Activated CD8-positive, alpha-beta memory T cell treated with anti-CD3 and anti-CD28 coated beads for 4 hours (primary cell): ENCODE measurements at places on chromosomes 3 and 15.
A peak's percentile ranks its signal among the peaks of the same experiment; 100 is the strongest.

GRCh38 chr3:47956521-47956920, 59.7 kb downstream of the MAP4 start:
- DNase-seq, result no peak

GRCh38 chr15:25051399-25052154, 96.8 kb downstream of the SNRPN start:
- no peak for DNase-seq

- DNase-seq, result no peak
Measured at GRCh38 chr3:97235179-97235578, 420.8 kb downstream of the EPHA6 start.

GRCh38 chr15:99433757-99434450, 131.9 kb upstream of the MEF2A start:
- DNase-seq, result no peak

DNA sequence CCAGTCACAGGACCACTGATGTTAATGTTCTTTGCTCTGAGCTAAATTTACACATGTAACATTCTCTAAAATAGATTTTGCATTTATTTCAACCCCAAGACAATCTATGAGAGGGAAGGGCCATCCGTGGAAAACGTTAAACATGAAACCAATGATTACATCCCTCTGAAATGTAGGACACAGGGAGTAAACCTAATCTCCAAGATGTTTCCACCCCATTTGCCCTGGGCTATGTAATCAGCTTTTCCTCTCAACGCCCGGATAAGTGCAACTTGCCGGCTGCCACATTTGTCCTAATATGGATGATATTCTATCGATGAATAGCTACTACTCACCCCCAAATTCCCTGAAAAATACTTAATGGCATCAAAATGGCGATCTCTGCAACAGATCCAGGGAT, 6.4 kb upstream of the FMN1 start:
- DNase-seq, result no peak

DNA sequence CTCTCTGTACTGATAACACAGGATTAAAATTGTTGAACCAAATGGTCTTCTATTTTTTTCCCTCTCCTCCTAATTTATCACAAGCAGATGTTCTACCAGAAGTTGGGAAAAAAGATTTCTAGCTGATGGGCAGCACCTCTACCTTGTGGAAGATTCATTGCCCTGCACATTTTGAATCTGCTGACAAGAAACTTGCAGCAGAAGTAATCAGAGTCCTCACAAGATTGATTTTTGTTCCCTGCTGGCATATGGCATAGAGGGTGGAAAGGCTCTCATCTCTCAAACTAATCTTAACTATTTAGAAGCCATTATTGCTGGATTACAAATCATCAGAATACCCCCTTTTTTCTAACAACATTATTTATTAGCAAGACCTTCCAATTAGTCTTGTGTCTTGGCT, 148.9 kb upstream of the MEIS2 start:
- no peak for DNase-seq

- DNase-seq, result no peak
Measured at GRCh38 chr15:101391431-101391830, 96.4 kb upstream of the SNRPA1 start.

DNA sequence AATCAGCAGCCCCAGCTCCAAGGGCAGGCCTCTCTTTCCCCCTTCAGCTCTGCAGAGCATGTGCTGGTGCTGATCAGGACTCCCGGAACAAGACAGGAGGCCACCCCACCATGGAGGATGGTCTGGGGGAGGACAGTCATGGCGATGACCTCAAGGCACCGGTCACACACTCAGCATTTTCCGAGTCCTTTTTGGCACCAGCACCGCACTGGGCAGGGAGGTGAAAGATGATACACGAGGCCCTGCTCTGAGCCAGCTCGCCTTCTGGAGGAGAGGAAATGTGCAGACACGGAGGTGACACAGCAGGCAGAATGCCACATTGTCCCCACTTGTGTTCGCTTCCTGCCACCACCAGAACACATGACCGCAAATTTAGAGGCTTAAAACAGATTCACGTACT, 61.8 kb upstream of the SEC61A1 start:
- no peak for DNase-seq

DNA sequence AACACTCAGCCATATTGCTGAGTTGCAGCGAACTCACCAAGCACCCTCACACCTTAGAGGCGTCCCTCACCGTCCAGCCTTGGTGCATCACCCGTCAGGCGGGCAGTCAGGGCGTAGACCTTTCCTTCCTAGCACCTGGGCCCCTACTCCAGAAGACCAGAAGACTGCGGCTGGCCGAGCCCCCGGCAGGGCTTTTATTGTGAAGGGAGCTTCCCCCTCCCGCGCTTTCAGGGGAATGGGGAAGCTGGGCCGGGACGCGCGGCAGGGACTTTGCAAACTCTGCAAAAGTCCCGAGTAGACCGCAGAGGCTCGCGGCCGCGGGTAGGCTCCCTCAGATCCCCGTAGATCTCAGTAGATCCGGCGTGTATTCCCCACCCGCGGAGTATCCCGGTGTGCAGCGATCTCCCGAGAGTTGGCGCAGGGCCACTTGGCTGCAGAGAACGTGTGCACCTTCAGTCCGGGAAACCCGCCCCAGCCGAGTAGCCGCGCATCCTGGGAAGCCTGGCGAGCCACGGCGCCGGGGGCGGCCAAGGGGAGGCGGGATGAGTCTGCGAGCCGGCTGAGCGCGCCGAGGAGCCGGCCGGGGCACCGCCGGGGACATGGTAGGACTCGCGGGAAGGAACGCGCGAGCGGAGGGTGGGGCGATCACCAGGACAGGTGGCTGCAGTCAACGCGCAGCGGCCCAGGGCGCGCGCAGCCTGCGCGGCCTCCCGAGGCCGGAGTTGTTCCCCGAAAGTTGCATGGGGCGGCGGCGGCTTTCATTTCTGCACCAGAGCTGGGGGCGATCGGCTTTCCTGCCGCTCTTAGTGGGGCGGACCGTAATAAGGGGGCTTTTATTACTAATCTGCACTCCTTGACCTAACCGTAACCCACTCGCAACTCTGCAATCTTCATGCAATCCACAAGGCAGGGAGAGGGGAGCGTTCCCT, at the start of gene GASK1A:
GASK1A (plus strand) TSS at position 268 of the 929 bp plus-strand sequence; CDS start at position 600, 332 bp downstream.
- DNase-seq, result no peak

GRCh38 chr3:161067335-161067734, 37.8 kb downstream of the B3GALNT1 start:
- no peak for DNase-seq

DNA sequence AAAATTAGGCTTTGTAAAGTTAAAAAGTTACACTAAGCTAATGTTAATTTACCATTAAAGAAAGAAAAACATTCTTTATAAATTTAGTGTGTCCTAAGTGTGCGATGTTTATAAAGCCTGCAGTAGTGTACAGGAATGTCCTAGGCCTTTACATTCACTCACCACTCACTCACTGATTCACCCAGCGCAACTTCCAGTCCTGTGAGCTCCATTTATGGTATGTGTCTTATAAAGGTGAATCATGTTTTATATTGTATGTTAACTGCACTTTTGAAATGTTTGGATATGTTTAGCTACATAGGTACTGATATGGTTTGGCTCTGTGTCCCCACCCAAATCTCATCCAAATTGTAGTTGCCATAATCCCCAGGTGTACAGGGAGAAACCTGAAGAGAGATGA, 549.7 kb upstream of the EPHA6 start:
- DNase-seq, result no peak

DNA sequence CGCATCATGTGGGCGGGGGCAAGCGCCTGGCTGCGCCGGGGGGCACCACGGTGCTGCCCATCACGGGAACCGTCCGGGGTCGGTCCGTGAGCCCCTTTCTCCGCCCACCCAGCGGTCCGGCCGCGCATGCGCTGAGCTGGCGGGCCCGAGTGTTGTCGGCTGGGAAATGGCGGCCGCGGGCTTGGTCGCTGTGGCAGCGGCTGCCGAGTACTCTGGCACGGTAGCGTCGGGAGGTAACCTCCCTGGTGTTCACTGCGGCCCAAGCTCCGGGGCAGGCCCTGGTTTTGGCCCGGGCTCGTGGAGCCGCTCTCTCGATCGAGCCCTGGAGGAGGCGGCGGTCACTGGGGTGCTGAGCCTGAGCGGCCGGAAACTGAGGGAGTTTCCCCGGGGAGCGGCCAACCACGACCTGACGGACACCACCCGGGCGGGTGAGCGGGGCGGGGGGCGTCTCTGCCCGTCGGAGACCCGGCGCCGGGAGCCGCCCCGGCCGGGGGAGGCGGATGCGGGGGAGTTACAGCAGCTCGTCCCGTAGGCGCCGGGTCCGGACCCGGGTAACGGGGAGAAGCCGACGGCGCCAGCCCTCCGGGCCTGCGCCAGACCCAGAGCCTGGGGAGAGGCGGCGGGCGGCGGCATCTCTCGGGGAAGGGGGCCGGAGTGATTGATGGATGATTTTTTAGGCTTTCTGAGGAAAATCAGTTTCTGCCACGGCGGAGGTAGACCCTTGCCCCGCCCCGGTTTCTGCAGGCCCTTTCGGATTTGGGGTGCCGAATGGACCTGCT, at the start of gene LRCH3:
LRCH3 (plus strand) TSS at position 142 of the 779 bp plus-strand sequence; CDS start at position 167, 25 bp downstream.
- peak; percentile 67 for DNase-seq

- DNase-seq, result no peak
Measured at GRCh38 chr3:80094589-80094988, 326.8 kb upstream of the ROBO1 start.

DNA sequence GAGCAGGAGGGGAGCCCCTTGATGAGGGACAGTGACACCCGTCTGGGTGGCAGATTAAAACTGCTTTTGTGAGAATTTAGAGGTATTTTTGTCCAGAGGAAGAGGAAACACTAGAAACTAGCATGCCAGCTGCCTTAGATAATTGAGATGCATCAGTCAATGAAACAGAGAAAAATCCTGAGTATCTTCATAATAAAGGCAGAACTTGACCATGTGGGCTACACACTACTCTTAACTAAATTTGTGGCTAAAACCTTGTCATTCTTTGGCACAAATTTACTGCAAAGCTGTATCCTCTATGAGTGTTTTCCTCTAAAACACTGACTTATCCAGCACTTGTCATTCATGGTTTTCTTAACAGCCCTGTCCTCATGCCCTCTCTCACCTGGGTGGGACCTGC, 259.7 kb upstream of the TPM1 start:
- no peak for DNase-seq

DNA sequence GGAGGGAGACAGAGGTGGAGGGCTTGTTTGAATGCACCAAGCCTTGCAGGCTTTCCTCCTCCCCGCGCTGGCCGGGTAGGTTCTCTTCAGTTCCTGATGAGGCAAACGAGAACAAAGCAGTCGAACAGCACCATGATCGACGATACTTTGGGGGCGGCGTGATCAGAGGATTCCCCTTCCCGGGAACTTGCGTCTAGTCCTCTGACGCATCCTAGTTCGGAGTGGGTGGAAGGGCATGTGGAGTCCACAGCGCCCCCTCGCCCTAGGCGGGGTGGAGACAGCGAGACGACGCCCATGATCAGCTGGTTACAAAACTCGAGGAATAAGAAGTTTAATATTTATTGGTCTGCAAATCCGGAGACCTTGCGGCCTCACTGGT, 452 bp upstream of the SV2B start:
- DNase-seq, result peak; percentile 22

GRCh38 chr3:9946112-9947024, 5.8 kb downstream of the PRRT3 start:
- peak; percentile 59 for DNase-seq

DNA sequence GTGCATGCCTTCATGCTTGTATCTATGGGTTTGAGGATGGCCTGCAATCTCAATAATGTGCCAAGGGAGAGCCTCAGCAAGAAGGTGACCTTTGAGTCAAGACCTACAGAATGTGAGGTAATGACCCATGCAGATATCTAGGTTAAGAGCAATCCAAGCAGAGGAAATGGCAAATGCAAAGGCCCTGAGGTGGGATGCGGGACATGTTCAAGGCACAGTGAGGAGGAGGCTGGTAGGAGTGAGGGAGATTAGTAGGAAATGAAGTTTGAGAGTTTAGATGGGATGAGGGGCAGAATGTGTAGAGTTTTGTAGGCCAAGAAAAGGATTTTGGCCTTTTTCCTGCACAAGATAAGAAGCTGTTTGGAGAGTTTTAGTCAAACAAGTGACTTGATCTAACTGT, 4.7 kb upstream of the MAP2K5 start:
- no peak for DNase-seq

- no peak for DNase-seq
Measured at GRCh38 chr3:62815981-62816380, 59.2 kb downstream of the CADPS start.

- DNase-seq, result no peak
Measured at GRCh38 chr3:197878427-197878826, 71.6 kb upstream of the RPL35A start.

DNA sequence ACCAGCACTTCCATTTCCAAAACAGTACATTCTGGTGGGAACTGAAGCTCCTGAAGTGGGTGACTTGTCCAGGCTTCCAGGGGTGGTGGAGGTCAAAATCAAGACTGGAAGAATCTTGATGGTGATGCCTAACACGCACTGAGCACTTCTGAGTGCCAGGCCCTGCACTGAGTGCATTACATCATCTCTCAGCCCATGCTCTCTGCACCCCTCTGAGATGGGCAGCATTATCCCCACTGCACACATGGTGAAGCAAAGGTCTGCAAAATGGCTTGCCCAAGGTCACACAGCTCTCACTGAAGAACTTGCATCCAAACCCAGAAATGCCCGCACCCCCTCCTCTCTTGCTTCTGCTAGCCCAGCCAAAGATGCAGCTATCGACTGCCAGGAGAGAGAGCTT, 36.9 kb downstream of the NTRK3 start:
- no peak for DNase-seq

GRCh38 chr15:42194513-42194912, 13.6 kb downstream of the VPS39 start:
- no peak for DNase-seq

DNA sequence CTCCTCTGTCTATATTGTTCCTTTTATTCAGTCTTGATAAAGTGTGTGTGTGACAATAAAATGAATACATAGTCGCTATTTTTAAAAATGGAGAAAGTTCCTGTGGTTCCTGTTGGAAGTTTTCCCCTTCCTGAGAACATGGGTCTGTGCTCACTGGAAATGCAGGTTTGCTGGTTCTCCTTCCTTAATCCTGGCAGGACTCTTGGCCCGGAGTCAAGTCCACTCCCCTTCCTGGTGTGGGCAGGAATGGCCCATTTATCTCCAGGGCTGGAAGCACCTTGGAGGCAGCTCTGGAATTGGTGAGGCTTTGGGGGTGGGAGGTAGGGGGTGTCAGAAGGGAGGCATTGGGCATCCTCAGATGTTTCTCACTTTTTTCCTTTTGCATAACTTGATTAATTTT, 30.1 kb downstream of the FOXL2 start:
- DNase-seq, result no peak

- no peak for DNase-seq
Measured at GRCh38 chr3:107825556-107825955, 265.3 kb downstream of the CD47 start.

- no peak for DNase-seq
Measured at GRCh38 chr3:50275996-50276761, 2.7 kb upstream of the LSMEM2 start.
